ENCODE measurements at places on chromosomes 16 and 17.

GRCh38 chr16:72921620-72922019, 126.3 kb downstream of the ZFHX3 start:
- DNase-seq: no peak

GRCh38 chr17:47325176-47325575, 1.4 kb downstream of the EFCAB13 start:
- no peak for DNase-seq

- no peak for DNase-seq
Measured at GRCh38 chr17:7380321-7380720, 568 bp upstream of the TNK1 start.

DNA sequence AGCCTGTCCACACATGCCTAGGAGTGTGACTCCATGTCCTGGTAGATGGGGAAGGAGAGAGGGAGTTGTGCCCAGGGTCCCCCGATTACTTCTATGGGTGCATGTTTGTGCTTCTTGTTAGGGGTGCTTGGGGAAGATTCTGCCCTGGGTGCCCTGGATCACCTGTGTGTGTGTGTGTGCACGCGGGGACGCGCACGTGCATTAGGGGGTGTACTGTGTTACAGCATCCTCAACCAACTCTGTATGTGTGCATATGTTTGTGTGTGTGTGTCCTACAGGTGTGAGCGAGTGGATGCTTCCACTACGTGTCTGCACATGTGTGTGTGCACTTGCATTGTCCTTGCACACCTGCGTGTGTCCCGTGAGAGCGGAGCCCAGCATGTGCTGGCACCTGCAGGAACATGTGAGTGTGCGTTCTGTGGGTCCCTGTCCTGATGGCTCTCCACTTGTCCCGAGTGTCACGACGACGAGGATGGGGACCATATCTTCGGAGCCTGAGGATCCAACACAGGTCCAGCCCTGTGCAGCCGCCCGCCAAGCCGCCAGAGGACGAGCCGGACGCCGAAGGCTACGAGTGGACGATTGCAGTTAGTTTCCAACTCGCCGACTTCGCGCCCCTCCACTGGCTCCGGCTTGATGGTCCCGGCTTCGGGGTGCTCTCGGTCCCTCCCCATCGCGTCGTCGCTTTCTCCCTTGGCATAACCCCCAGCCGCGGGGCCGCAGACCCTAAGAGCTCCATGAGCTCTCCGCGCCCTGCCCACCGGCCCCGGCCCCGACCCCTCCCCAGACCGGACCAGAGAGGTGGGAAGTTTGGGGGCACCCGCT, 6.0 kb upstream of the TBC1D3B start:
- DNase-seq: no peak

DNA sequence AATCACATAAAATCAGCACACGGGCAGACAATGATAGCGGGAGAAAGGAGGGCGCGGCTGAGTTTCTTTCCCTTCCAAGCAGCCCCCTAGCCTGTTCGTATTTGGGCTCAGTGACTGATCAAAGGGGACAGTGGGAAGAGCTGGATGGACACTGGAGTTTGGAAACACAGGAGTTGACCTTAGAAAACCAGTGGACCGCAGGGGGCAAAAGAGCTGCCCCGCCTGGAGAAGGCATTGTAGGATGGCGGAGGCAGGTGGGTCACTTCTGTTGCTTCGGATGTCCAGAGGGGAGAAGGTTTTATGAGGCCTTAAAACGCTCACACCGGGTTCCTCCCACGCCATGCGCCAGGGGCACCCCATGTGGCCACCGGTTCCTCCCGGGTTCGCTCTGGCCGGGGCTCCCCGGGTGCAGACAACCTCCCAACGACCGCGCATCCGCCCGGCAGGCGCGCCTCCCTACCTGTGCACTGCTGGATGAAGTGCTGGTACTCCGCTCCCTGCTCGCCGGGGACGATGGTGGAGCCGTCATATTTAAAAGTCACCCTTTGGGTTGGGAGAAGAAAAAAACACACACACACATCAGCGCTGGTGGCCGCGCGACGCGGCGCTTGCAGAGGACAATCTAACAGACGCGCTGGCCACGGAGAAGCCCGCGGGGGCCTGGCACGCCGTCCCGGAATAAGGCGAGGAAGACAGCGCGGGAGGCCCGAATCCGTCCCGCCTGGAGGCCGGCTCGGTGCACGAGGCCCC, 662 bp downstream of the COTL1 start:
- DNase-seq: no peak

- DNase-seq: no peak
Measured at GRCh38 chr16:84059946-84060901, 17.6 kb upstream of the SLC38A8 start.

GRCh38 chr17:28897769-28898526, 415 bp upstream of the FLOT2 start:
- DNase-seq: peak; percentile 12

DNA sequence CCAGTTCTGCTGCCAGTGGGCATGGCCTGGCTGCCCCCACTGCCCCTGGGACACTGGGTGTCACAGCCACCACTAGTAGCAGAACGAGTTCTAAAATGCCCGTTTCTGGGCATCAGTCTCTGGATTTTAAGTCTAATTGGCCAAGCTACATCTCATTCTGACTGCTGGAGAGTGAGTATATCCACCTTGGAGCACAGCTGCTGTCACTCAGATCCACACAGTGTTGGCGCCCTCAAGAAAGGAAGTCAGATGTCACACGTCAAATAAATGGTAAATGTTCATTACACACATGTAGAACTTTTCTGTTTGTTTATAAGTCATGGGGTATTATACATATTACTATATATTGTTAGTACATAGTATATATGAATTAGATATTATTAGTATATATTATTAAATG, 19.4 kb downstream of the GNGT2 start:
- no peak for DNase-seq

DNA sequence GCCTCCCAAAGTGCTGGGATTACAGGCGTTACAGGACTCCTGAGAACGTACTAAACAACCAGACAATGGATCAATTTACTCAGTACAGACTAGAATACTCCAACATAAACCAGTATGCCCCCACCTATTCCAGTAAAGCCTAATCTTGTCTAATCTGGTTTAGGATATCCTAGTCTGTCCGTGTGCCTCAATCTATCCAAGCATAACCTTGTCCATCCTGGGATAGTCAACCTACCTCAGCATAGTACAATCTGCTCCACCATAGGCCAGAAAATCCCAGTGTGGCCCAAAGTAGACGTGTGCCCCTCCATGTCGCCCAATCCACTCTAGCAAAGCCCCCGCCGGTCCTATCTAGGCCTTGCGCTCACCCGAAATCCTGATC, 625 bp downstream of the DVL2 start:
- DNase-seq: no peak

DNA sequence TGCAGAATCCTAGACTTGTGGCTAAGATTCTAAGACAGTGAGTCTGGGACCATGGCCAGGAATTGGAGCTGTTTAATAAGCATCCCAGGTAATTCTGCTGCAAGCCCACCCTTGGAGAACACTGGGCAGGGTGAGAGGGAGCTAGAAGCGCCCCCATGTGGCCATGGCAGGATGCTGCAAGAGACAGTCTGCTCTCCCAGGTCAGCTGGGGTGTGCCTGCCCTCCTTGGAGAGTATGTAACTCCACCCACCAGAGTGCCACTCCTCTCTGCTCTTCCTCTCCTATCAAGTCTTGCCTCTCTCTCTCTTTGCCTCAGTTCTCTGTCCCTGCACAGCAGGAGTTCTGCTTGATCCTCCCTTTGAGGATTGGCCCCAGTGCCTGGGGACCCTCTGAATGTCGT, 14.9 kb downstream of the RCVRN start:
- DNase-seq: no peak

DNA sequence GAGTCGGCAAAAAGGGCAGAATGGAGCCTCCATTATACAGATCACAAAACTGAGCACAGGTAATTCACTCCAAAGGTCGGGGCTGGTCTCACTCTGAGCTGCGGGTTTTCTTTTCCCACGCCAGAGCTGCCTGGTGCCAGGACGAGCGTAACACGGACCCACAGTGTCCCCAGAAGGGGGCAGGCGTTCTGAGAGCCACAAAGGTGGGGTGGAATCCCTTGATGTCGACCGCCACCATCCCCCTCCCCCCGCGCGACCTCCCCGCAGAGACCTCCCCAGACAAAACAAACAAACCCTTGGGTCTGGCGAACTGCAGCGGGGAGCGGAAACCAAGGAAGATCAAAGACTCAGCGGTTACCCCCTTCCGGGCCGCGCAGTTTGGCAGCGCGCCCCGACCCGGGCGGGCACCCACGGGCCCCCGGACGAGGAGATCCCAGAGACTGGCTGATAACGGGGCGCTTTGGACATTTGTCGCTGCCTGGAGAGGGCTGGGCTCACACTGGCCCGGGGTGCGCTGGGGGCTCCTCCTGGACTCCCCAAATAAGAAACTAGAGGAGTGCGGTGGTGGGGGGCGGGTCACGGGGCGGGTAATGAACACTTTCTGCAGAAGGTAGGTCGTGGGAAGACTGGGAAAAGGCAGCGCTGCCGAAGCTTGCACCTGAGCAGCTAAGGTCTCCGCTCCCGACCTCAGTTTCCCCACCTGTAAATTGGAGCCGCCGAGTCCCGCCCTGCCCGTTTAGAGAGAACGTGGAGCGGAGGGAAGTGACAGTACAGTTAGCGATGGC, 664 bp upstream of the NKD1 start:
- peak; percentile 77 for DNase-seq

- DNase-seq: no peak
Measured at GRCh38 chr17:57408071-57408811, 151.9 kb downstream of the MSI2 start.

GRCh38 chr16:24348545-24349290, 92.6 kb downstream of the CACNG3 start:
- no peak for DNase-seq

- no peak for DNase-seq
Measured at GRCh38 chr16:68090130-68090529, 5.0 kb downstream of the NFATC3 start.

- DNase-seq: no peak
Measured at GRCh38 chr17:30376621-30377452, 1.9 kb upstream of the CPD start.

GRCh38 chr17:27521281-27522027, 65.2 kb downstream of the KSR1 start:
- DNase-seq: no peak

- peak; percentile 85 for DNase-seq
Measured at GRCh38 chr16:3129137-3130131, 5.4 kb upstream of the ZNF213 start.

- DNase-seq: no peak
Measured at GRCh38 chr16:64409783-64410210, 712.1 kb downstream of the CDH11 start.

DNA sequence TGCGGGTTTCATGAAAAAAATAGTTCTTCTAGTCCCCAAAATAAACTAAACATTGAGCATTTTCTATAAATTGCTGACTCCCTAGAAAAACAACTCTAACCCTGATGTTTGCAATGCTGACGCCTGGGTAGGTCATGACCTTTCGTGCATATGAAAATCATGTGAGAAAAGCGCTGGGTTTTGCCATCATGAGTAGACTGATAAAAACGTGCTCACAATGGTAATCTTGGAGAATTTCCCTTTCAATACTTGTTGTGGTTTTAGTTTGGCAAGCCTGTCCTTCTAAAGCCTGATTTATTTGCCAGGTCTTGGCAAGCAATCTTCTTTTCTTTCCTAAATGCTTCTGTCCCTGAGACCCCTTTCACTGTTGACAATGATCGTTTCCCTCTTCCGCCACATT, 4.0 kb upstream of the CLEC10A start:
- no peak for DNase-seq

DNA sequence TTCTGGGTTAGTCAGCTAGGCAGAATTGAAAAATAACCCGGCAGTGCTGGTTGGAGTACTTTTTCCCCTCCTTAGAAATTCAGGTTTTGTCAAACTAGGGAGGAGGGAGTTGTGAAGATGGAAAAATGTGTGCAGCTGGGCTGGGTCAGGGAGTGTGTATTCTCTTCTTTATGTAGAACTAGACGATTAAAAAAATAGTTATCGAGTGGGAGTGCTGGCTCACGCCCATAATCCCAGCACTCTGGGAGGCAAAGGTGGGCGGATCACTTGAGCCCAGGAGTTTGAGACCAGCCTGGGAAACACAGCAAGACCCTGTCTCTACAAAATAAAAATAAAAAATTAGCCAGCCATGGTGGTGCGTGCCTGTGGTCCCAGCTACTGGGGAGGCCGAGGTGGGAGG, 106.4 kb downstream of the GNAO1 start:
- DNase-seq: no peak

- no peak for DNase-seq
Measured at GRCh38 chr17:21296097-21297025, 11.8 kb downstream of the MAP2K3 start.

GRCh38 chr17:67421869-67422273, 44.8 kb downstream of the PITPNC1 start:
- DNase-seq: peak; percentile 57

DNA sequence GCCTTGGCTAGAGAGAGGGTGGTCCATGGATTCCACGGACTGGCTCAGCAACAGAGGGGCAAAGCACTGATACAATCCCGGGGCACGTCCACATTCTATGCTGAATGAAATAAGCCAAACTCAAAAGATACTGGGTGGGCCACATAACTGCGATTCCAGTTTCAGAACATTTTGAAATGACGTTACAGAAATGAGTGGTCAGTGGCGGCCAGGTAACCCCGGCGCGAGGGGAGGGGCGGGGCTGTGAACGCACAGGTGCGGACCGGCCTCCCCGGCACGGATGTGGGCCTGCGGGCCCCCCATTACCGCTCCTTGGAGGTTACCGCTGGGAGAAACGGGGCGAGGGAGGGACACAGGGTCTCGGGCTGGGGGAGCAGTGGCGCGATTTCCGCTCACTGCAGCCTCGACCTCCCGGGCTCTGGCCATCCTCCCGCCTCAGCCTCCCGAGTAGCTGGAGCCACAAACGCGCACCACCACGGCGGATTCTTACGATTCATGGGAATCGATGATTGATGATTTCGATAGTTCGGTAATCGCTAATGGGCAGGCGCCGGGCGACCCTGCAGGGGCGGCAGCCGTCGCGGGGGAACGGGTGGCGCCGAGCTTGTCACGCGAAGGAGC, 559 bp downstream of the MVD start:
- DNase-seq: no peak

DNA sequence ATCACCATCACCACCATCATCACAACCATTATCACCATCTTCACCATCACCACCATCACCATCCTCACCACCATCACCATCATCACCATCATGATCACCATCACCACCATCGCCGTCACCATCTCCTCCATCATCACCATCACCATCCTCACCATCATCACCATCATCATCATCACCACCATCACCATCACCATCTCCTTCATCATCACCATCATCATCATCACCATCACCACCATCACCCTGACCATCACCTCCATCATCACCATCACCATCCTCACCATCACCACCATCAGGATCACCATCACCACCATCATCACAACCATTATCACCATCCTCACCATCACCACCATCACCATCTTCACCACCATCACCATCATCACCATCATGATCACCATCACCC, 14.1 kb downstream of the SCNN1B start:
- no peak for DNase-seq
